ENCODE measurements at places on chromosomes 7 and 10.

DNA sequence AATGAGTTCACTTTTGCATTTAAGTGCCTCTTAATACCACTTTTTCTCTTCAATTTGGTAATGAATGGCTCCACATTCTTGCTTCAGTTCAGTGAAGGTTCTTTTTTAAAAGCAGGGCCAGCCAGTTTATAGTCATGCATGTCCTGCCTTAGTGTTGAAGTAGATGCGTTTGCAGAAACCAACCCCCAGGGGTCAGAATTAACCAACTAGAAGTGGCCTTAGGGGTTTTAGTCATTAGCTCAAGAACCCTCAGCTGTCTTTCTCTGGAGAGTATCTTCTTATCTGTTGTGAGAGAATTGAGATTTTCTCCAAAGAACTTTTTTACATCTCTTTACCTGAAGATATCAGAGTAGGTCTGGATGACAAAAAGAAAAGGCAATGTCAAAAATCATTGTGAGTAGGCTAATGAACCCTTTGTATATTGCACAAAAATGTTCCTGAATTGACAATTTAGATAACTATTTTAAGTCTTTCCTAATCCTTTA lies 82.2 kb downstream of the PIK3CG start:
- DNase-seq, result peak; percentile 56

GRCh38 chr7:155467846-155468784 lies 10.2 kb downstream of the EN2 start:
- DNase-seq, result no peak

DNA sequence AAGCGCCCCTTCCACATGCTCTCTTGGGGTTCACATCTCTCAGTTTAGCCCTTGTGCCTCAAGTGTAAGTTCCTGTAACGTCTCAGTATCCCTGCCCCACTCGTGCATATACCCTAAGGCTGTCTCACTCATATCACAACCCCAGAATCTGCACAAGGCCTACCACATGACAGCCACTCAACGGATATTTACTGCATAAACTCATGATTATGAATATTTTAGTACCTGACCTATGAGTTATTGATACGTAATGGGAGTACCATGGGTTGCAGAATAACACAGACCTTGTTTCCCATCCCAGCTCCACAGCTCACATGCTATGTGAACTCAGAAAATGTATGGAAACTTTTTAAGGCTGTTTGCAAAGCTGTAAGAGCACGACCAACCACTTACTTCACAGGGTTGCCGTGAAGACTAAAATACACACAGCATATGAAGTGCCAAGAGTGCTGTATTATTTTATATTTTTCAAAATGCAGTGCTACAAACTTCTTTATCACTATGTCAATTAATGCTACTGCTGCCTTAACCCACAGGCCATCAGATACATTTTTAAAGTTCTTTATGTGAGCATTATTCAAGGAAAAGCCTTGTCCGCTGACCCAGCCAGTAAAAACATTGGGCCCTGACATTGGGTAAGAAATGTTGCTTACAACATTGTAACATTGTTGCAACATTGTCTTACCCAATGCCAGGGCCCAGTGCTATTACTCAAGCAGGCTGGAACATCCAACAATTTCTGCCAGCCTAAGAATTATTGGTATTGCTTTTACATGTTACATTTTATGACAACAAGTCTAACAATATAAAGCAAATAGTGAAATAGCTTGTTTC lies 97.2 kb downstream of the JAZF1 start:
- no peak for DNase-seq

DNA sequence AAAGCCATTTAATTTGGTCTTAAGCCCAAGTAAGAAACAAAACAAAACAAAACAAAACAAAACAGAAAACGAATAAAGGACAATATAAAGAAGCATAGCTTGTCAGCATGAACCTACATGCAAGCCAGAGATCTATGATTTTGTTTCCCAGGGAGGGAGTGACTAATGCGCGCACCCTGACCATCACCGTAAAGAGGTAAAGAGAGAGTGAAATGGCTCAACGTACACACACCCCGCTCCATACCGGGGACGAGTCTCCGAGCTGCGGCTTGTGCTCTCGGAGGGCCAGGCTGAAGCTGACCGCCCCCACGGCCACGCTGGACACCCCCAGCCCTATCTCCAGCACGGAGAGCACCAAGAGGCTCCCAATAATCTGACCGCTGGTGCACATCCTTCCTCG lies 1.1 kb downstream of the TMEM196 start:
- DNase-seq, result no peak

DNA sequence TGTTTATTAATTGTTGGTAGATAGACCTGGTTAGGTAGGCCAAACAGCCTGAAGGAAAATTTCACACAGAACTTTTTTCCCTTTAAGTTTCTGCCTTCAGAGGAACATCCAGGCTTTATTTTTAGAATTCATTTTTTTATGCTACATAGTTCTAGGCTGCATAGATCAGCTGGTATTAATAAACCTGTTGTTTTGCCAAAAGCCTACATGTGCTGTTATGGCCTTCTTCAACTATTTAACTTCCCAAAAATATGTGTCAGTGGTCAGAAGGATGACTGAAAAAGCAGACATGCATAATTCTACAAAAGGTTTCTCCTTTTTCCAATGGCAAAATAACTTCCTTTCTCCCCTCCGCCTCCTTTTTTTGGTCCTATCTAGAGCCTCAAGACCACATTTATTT lies 303.0 kb upstream of the DKK1 start:
- no peak for DNase-seq

DNA sequence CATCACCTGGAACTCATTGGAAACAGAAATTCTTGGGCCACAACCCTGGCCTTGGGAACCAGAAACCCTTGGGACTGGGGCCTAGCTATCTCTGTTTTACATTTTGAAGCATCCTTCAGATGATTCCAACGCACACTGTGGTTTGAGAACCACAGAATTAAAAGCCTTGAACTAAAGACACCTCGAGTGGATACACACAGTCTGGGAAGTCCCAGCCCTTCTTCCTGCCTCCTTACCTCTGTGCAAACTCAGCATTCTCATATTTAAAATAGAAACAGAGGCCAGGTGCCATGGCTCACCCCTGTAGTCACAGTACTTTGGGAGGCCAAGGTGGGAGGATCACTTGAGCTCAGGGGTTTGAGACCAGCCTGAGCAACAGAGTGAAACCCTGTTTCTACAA lies 12.9 kb downstream of the NPFFR1 start:
- no peak for DNase-seq

DNA sequence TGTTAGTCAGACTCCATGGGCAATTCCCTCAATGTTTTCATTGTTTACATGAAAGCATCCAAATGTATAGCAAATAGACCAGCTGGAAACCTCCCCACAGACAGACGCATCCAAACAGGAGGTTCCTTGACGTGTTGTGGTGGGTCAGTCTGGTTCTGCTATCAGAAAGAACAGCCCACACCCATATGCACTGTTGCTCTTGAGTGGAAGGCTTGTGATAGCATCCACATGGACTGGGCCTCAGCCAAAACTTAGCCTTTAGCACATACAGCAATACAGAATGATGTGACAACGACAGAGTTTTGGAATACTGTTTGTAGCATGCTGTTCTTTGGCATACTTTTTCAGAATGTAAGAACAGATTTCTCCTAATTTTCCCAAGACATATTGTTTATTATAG lies 299.2 kb upstream of the ETV1 start:
- no peak for DNase-seq

GRCh38 chr10:122191936-122192541 lies 79.1 kb upstream of the BTBD16 start:
- no peak for DNase-seq

DNA sequence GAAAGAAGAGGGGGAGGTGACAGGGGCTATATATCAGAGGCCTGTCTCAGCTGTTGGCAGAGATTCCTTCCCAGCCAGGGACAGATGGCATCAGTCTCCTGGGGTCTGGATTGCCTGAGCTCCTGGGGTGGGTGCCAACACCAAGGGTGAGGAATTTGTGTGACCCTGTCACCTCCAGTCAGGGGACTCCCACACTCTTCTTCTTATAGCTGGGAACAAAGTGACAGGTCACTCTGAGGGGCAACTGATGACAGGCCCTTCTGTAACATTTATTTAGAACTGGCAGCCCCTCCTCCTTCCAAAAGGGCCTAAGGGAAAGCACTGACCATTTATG lies 53.7 kb upstream of the DUSP5 start:
- DNase-seq, result no peak

DNA sequence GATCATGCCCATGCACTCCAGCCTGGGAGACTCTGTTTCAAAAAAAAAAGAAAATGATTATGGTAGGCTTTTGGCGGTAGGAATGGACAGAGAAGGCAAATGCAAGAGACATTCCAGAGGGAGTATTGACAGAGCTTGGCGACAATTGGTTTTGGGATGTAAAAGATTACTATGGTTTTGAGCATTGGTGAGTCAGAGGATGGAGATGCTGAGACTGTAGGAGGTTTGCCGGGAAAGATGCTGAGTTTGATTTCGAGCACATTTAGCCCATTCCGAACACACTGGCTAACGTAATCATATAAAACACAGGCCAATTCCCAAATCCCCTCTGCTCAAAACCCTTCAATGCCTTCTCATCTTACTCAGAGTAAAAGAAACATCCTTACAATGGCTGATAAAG lies 161.6 kb upstream of the MKLN1 start:
- no peak for DNase-seq

DNA sequence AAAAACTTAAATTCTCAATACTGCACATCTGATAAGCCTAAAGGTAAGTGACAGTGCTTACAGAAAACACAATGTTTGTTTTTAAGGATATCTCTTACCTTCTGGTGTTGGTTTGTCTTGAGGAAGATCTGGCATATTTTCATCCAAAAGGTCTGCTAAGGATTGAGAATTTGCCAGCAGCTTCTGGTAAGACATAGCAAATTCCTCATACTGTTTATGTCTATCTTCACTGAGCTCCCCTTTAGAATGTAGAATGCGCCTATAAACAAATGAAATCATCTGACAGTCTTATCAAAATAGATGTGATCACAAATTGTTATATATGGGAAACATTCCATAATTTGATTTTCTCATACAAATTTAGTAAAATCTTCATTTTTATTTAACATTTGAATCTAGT lies 28.7 kb downstream of the UPF2 start:
- no peak for DNase-seq

DNA sequence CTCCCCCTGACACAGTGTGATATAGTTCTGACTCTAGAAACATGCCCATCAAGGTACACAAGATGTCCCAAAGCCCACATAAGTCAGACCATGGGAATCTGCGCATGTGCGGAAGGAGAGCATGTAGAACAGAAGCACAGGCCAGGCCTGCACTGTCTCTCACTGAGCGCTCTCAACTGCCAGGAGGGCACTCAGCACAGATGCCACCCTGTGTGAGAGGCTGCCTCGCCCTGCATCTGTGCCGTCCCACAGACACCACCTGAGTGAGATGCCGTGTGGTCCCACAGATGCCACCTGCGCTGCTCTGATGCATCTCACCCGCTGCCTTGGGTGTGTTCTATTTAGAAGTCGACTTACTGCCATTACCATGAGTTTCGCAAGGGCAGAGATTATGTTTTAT lies 98.4 kb downstream of the VOPP1 start:
- no peak for DNase-seq

DNA sequence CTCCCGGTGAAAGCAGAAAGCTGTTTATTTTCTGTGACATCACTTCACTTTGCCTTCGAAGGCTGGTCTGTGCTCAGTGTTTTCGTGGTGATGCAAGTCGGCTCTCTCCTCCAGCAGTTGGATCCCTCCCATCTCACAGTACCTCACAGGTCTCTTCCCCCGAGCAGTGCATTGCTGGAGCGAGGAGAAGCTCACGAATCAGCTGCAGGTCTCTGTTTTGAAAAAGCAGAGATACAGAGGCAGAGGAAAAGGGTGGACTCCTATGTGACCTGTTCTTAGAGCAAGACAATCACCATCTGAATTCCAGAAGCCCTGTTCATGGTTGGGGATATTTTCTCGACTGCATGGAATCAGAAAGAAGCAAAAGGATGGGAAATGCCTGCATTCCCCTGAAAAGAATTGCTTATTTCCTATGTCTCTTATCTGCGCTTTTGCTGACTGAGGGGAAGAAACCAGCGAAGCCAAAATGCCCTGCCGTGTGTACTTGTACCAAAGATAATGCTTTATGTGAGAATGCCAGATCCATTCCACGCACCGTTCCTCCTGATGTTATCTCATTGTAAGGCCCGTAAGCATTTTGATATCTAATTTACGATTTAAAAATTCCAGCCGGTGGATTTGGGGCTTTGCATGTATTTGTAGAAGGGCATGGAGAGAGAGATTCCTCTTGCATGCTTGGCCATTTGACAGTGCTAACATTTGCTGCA lies at the start of gene LGI1:
LGI1 (plus strand) TSS at position 136 of the 707 bp plus-strand sequence; CDS start at position 345, 209 bp downstream.
- no peak for DNase-seq

DNA sequence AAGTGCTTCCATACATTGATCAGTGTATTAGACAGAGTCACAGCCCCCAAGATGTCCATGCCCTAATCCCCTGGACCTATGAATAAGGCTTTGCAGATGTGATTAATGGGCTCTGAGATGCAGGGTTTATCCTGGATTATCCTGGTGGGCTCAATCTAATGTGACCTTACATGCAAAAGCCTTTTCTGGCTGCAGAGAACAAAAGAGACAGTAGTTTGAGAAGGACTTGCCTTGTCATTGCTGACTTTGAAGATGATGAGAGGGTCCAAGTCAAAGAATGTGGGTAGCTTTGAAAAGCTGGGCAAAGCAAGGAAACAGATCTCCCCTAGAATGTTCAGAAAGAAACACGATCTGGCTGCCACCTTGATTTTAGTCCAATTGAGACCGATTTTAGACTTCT lies 238.7 kb downstream of the CCSER2 start:
- no peak for DNase-seq

DNA sequence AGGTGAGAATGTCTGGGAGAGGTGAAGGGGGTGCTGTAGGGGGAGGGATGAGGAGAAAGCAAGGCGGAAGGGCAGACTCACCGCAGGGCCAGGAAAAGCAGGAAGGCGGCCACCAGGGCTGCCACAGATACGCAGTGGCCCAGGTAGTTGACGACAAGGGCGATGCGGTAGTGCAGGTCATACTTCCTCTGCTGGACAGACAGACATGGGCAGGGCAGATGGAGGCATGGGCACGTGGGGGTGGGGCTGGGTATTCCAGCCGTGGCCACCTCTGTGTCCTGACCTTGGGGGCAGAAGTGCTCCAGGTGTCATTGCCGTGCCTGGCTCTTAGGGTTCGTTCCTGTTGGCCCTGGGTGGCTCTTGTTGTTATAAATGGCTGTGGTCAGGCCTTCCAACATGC lies 16.8 kb downstream of the CRHR2 start:
- DNase-seq, result no peak

DNA sequence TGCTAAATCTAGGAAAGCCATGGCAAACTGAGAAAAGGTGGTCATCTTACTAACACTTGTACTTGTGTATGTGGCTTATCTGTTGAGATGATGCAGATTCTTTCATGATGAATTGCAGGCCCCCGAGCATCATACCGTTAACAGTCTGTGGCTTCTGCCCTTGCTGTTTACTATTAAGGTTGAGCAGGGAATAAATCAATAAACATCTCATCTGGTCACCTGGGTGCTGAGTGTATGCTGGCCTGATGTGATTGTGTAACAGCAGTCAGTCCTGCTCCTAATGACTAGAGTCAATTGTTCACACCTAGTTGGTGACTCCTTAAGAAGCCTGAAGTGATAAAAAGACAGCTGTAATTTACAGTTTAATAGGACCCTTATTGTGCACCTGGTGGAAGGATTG lies 8.3 kb upstream of the GNAT3 start:
- DNase-seq, result no peak

- no peak for DNase-seq
These were observed 104.9 kb downstream of the RNLS start for GRCh38 chr10:88478256-88478655.

- DNase-seq, result no peak
These were observed 89.2 kb downstream of the CXCL12 start for GRCh38 chr10:44295644-44296241.

All from pulmonary artery endothelial cell (primary cell).